Pulmonary artery endothelial cell (primary cell): ENCODE measurements at places on chromosomes 7 and 10.
A peak's percentile ranks its signal among the peaks of the same experiment; 100 is the strongest.

DNA sequence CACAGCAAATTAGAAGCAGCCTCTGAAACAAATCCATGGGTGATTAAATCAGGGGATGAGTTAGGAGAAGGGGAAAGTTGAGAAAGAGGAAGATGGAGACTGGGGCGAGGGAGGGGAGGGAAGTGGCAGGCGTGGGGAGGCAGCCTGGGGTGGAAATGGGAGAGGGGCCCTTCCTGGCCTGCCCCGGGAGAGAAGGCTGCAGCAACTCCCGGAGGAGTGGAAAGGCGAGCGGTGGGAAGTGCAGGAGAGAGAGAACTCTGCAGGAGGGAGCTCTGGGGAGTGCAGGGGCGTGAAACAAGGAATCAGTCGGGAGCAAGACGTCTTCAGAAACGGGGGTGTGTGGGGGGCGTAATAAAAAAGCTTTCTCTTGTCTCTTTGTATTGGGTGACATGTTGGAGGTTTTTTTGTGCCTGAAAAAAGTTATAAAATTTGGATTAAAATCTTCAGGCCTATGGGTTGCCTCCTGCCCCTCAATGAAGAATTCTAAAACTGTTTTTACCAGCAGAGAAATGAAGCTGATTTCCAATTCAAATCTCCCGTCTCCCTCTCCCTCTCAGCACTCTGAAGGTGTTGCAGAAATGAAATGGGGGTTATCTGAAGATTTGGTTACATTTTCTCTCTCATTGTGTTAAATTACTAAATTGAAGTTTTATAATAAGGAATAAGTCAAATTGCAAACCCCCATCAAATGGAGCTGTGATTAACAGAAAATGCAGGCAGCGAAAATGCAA is 4.7 kb upstream of the UNCX start:
- DNase-seq = no peak

DNA sequence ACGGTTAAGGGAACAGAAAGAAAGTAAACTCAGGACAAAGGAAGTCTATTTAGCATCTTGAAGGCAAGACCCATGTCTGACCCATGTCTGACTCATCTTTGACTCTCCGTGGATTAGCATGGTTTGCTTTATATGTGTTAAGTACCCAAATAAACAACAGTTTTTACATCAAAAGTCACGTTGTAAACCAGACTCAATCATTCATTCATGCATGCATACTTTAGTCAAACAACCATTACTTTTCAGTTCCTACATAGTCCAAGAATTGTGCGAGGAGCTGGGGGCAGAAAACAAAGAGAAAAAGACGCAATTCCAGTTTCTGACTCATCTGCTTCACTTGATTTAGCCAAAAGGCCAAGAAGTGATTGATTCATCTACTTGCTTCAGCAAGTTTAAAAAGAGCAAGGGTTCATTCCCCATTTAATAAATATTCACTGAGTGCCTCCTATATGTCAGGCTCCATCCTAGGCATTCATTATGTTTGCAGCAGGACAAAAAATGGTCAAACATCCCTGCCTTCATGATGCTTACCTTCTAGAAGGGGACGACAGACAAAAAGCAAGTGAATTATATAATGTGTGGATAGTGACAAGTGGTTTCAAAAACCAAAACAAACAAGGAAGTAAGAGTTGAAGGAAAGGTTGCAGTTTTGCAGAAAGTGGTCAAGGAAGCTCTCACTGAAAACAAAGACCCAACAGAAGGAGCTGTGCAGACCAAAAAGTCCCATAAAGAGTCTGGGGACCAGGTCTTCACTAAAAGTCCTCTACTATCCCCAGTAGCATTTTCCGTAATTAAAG is 116.2 kb downstream of the FAM107B start:
- no peak for DNase-seq

DNA sequence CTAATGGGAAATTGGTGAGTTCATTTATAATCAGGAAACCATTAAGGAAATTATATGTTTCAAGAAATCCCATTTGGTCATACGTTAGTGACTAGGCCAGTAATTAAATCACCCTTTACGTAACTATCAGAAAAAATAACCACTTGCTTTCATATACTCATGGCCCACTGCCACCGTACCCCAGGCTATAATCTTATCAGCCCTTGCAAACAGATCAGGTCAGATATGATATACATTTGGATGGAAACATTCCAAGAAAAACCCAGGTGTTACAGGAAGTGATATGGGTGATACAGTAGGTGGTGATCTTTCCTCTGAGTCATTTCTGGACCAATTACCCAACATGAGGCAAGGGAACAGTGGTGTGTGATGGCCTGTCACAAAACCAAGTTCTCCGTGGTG is 481.0 kb upstream of the SEMA3A start:
- no peak for DNase-seq

DNA sequence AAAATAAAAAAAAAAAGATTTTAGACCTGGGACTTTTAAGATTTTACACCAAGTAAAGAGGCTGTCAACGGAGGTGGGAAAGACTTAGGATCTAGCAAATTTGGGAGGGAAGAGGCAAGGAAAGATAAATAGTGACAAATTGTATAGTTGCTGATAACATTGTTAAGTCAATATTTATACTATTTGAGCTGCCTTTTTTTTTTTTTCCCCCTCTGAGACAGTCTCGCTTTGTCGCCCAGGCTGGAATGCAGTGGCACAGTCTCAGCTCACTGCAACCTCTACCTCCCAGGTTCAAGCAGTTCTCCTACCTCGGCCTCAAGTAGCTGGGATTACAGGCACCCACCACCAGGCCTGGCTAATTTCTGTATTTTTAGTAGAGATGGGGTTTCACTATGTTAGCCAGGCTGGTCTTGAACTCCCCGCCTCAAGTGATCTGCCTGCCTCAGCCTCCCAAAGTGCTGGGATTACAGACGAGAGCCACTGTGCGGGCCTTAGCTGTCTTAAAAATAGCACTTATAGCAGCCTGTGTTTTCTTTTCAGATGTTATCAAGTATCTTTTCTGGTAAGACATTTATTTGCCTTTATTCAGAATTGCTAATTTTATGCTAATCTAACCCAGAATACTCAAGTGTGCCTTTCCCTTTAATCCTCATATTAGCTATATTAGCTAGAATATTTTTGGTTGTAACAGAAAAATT is 94.5 kb downstream of the MMRN2 start:
- no peak for DNase-seq

- DNase-seq = no peak
These were observed 16.3 kb upstream of the ABLIM1 start for GRCh38 chr10:114674346-114674745.

GRCh38 chr7:36244429-36244828 is 91.4 kb downstream of the EEPD1 start:
- no peak for DNase-seq

DNA sequence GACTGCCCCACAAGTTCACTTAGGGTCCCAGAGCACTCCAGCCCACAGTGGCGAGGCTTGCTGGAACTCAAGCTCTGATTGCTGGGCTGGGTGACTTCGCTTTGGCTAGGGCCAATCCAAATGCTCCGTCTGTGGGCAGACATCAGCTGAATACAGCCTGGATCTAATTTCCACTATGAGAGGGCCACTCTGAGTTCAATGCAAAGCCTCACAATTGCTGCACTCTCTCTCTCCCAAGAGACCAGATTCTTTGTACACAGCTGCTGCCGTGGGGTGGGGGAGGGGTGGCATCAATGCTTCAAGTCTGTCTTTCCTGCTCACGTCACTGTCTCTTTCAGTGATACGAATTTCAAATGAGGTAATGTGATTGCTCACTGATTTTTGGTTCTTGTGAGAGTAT is 47.3 kb upstream of the BPGM start:
- DNase-seq = no peak

DNA sequence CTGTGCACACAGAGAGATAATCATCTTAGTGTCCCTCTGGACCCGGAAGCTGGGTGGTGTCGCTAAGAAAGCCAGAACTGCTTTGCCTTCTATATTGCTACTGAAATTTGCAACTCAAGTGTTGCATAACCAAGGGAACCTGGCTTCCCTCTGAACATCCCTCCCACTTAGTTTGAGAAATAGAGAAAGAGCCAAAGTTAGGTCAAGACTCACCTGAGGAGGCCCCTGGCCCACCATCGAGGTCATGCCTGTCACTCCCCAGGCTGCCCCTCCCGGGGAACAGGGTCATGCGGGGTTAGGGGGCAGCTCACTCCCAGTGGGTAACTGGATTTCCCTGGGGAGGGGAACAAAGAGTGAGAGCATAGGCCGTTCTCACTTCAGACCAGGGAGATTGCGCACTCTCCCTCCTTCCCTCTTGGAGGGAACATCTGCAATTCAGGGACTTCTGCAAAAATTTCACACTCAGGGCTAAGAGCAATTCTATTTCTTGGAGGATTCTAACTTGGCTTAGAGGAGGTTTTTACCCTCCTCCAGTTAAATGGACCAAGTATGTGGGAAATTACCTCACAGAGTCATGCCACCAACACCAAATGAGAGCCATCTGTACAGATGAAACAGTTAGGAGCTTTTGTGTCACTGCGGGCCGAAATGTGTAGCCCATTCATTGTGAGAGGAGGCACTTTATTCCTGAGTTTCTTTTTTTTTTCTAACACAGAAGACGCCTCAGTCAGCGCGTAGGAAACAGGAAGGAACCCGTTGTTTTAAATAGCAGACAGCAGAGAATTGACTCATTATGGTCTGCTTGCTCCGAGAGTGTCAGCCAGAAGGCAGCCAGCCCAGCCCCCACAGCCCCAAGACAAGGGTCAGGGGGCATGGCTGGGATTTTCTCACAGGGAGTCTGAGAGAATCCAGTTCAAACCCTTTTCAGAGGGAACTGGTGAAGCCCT is 221.3 kb downstream of the ARHGAP12 start:
- peak; percentile 84 for DNase-seq

GRCh38 chr7:35734001-35734483 is 39.1 kb upstream of the HERPUD2 start:
- DNase-seq = no peak

DNA sequence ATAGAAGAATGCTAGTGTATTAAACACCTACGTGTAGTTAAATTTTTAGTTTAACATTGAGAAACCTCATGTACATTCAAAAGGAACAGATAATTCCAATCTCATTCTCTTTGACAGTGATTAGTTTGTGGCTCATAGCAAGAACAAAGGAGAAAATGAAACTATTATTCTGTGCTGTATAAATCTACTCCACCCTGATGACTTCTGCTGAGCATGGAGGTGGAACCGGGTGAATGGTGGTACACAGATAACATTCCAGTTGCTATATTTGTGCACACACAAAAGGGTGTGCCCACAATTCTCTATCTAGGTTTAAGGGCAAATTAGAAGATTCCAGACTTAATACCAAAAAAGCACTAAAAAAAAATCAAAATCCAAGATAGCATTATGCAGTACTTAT is 17.0 kb upstream of the RALA start:
- no peak for DNase-seq

DNA sequence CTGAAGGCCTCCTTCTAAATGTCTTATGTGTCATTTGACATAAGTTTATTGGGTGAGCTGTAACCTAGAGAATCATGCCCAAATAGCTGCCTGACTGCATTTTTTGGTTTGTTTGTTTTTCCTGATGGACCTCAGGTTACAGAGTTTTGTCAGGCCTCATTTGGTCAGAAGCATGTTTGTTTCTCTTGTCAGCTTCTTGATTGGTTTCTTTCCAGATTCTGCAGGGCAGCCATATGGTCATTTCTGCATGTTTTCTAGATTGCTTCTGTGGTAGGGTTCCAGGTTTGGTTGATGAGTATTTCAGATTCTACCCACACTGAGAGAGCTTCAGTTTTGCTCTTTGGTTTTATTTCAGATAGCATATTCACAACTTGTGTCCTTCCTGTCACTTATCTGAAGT is 28.0 kb downstream of the GLCCI1 start:
- DNase-seq = no peak

- no peak for DNase-seq
These were observed 76.0 kb downstream of the CALD1 start for GRCh38 chr7:134855442-134855841.

DNA sequence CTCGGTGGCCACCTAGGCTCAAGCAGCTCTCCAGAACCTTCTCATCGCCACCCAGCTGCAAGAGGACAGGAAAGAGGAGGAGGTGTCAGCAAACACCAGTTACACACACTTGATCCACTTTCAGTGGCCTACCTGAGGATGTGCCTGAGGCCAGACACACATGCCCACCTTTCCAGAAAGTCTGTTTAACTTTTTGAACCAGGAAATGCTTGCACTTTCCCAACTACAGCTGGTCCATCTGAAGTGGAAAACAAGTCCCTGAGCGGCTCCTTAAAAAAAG is 15.7 kb upstream of the CYREN start:
- DNase-seq = no peak

- DNase-seq = no peak
These were observed 965.1 kb downstream of the CCSER2 start for GRCh38 chr10:85293483-85293882.

DNA sequence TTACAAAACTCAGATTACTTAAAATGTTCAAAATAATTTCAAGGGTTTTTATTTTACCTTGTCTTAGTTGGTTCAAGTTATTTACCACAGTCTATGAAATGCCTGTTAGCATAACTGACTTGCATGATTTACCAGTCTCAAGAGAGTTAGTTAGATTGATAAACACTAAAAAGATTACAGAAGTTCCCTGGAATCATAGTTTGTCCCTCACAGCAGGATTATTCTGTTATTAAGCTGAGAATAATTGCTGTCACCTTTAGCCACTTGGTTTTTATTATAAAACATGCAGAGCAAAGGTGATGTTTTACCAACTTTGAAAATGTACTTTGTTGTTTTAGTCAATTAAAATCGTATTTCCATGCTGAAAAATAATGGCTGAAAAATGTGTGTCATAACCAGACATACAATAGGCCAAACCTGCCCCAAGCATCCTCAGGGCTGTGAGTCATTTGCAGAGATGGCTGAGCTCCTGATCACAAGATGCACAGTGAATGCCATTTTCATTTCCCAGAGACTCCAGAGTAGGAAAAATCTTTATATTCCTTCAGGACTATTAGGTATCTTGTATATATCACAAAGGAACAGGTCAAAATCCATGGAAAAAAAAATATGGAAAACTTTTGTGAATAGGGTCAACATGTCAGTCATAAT is 87.8 kb upstream of the DKK1 start:
- no peak for DNase-seq

DNA sequence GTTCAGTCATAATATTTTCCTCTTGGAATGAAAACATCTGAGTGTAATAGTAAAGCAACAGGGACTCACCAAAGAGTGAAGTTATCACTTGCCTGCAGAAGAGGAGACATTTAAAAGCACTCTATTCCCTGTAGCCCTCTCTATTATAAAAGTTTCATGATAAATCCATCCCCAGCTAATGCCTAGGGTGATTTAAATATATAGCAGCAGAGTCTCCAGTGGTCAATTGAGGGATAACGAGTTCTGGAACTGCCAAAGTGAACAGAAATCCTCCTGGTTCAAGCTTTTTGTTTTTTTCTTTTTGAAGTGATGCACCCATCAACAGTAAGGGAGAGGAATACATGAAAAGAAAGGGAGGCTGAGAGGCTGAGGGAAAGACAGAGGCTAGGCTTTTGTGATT is 87.3 kb downstream of the EVX1 start:
- DNase-seq = no peak

GRCh38 chr10:69685802-69686585 is 55.9 kb downstream of the FAM241B start:
- no peak for DNase-seq
